ENCODE measurements at places on chromosomes 16 and 17. TPM values are rescaled to one million over a fixed set of nuclear protein-coding genes. Genes with fewer than 3 reads are reported as not detected.

DNA sequence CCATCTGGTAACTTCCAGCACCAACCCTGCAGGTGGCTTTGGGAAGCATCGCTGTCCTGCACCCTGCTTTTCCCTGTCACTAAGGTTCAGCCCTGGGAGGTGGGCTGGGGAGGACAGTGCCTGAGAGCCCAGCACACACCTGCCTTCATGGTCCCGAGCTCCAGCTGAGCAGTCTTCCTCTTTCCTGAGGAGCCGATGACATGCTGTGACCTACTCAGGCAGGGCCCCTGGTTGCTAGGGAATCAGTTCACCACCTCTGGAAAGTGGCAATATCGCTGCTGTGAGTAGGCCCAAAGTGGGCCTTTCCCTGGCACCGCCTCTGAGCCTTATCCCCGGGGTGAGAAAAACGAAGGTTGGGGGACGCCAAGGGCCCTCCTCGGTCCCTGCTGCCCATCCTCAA lies 17.9 kb downstream of the ST3GAL2 start:
- no peak for DNase-seq

DNA sequence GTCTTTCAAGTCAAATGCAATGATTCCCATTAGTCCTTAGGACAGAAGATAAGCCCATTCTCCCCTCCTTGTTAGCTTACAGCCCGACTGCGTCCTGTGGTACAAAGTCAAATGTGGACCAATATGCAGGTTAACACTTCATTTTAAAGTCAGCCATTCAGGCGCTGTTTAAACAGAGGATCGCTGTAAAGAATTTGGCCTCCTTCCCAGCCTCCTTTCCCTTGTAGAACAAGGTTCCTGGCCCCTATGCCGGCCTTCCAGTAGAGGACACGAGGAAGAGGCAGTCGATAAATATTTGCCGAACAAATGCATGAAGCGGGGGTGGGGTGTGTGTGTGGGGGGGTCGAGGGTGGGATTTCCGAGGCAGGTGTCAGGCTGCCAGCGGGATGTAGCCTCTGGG lies 4.3 kb downstream of the SDK2 start:
- no peak for DNase-seq

GRCh38 chr17:29608986-29609385 lies 13.7 kb downstream of the CORO6 start:
- no peak for DNase-seq

- DNase-seq: no peak
Measured at GRCh38 chr17:72056727-72057290, 64.0 kb upstream of the SOX9 start.

DNA sequence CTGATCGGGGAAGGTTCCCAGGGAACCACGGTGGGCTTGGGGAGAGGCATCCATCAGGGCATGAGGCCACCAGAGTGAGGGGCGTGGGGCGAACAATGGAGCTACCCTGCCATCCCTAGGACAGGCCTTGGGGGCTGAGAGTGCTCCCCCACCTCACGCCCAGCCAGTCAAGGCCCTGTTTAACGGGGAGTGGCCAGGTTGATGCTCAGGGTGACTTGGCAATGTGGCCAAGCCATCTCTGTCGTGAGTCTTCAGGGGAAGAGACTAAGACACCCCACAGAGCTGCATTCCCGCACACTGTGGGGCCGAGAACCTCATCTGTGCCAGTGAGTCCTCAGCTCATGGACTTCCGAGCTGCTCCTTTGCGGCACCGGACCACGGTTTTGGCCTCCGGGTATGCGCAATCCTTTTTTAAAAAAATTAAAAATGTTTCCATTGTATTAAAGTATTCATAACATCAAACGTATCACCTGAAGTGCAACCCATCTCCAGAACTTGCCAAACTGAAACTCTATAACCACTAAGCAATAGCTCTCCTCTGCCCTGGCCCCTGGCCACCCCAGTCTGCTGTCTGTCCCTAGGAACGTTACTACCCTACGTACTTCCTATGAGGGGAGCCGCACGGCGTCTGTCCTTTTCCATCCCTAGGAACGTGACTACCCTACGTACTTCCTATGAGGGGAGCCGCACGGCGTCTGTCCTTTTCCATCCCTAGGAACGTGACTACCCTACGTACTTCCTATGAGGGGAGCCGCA lies 71.8 kb upstream of the DOC2B start:
- DNase-seq: no peak

DNA sequence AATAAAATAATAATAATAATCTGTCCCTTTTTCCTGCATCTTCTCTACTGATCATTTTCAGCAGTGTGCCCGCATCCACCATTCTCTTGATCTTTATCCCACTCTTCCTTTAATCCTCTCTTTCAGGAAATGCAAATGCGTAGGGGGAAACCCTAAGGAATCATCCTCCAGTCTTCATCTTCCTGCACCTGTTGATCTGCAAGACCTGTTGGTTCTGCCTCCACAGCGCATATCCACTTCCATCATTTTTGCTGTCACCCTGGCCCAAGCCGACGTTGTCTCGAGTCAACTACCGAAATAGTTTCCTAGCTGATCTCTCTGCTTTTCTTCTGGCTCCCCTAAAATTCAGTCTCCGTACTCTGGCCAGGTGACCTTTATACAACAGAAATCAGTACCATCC lies 24.5 kb downstream of the ADORA2B start:
- DNase-seq: no peak

ERCC4 gene
- 5.9 TPM for total RNA-seq
